Caki2 (cell line): ENCODE measurements at places on chromosomes 16 and 17. TPM values are rescaled to one million over a fixed set of nuclear protein-coding genes. Genes with fewer than 3 reads are reported as not detected.

CCL14 gene
- total RNA-seq, result not detected in 2 replicates

QRICH2 gene
- 1.4 and 3.6 TPM in 2 replicates for total RNA-seq

RAB34 gene
- total RNA-seq, result 394 and 482 TPM in 2 replicates

DNA sequence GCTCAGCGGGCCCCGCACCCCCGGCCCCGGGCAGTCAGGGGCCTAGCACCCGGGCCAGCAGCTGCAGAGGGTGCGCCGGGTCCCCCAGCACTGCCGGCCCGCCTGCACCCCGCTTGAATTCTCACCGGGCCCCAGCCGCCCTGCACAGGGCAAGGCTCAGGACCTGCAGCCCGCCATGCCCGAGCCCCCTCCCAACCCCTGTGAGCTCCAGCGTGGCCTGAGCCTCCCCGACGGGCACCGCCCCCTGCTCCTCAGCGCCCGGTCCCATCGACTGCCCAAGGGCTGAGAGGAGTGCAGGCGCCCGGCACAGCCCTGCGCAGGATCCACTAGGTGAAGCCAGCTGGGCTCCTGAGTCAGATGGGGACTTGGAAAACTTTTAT is 1.7 kb upstream of the BRCA1 start:
- DNase-seq, result no peak

DNA sequence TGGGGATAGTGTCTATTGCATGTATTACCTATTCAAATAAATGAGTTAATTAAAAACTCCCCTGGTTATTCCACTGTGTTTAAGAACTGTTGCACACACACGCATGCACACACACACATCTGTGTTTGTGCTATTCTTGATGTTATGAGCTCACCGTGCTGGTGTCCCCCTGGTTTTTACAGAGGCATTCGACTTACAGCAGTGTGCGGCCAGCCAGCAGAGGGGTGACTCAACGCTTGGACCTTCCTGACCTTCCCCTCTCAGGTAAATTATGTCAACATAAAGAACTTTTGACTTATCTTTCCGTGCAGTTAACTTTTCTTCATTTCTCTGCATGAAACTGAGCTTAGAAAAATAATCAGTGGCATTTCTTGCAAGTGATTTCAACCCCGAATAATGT is 214.0 kb downstream of the LGALS9B start:
- no peak for DNase-seq
